ENCODE measurements at places on chromosomes 2 and 18.

- DNase-seq: no peak
Measured at GRCh38 chr18:79868811-79869541, 71.2 kb downstream of the KCNG2 start.

DNA sequence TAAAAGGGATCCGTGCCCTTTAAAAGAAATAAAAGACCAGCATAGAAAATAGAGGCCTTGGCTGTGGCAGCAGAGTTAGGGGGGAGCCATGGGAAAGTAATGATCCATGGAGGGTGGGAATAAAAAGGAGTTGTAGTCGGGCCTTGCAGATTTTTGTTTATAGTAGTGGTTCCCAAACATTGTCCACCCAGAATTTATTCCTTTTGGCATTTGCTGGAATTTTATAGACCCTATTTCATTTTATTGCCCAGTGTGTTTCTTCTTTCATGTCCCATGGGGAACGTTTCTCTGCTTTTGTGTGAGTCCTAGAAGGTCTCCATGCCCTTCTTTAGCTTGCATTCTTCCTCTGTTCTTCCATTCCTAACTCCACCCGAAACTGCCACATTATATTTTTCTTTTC, 222.2 kb downstream of the LTBP1 start:
- DNase-seq: no peak

DNA sequence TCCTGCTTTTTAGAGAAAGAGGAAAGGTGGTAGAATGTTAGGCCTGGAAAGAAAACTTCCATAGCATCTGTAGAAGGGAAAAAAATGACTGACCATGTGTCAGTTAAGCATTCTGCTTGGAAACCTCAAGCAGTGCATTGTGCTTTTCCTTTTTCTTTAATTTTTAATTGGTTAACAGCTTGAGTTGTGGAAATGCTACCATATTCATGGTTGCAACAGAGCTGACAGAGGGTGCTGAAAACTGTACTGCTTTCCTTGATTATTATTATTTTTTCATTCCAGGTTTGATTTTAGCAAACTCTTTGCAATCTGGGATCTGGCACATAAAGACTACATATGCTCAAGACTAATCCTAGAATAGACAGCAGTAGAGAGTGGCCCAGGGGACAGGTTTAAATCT, 404.5 kb downstream of the EPHA4 start:
- no peak for DNase-seq

GRCh38 chr18:12028674-12029073, 47.4 kb downstream of the IMPA2 start:
- no peak for DNase-seq

DNA sequence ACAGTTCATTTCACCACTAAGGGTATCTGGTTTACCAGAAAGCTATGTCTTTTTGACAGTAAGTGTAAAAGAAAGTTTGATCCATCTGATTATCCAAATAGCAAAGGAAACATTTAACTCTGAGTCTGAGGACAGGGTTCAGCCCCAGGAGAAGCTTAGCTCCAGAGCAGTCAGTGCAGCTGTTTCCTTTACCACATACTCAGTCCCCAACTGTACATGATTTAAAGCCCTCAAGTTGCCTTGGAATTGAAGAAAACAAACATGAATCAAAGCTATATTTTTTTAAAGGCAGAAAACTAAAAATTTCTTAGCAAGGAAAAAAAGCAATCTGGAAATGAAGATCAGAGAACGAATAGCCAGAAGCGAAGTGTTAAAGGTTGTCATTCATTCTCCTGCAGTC, 746.0 kb downstream of the METTL4 start:
- no peak for DNase-seq

GRCh38 chr2:240457223-240458043, 22.0 kb downstream of the GPC1 start:
- no peak for DNase-seq

- no peak for DNase-seq
Measured at GRCh38 chr2:203869223-203870042, 1.9 kb downstream of the CTLA4 start.

GRCh38 chr2:235925250-235925919, 242.8 kb downstream of the GBX2 start:
- no peak for DNase-seq

- DNase-seq: no peak
Measured at GRCh38 chr2:54589340-54590215, 133.5 kb downstream of the SPTBN1 start.

DNA sequence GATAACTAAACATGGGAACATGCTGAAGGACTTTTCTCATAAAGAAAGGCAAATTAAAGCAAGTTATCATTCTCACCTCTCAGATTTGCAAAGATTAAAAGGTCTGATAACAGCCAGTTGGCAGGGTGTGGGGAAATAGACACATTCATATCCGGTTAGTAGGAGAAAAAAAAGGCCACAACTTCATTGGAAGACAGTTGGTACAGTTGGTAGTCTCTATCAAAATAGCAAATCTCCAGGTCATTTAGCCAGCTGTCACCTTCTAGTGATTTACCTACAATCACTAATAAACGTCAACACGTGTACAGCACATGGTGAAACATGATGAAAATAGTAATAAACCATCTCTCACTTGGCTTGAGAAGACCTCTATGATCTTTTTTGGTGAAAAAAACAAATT, 16.6 kb downstream of the INPP5D start:
- no peak for DNase-seq

GRCh38 chr2:173547499-173547898, 192.8 kb downstream of the CDCA7 start:
- no peak for DNase-seq

DNA sequence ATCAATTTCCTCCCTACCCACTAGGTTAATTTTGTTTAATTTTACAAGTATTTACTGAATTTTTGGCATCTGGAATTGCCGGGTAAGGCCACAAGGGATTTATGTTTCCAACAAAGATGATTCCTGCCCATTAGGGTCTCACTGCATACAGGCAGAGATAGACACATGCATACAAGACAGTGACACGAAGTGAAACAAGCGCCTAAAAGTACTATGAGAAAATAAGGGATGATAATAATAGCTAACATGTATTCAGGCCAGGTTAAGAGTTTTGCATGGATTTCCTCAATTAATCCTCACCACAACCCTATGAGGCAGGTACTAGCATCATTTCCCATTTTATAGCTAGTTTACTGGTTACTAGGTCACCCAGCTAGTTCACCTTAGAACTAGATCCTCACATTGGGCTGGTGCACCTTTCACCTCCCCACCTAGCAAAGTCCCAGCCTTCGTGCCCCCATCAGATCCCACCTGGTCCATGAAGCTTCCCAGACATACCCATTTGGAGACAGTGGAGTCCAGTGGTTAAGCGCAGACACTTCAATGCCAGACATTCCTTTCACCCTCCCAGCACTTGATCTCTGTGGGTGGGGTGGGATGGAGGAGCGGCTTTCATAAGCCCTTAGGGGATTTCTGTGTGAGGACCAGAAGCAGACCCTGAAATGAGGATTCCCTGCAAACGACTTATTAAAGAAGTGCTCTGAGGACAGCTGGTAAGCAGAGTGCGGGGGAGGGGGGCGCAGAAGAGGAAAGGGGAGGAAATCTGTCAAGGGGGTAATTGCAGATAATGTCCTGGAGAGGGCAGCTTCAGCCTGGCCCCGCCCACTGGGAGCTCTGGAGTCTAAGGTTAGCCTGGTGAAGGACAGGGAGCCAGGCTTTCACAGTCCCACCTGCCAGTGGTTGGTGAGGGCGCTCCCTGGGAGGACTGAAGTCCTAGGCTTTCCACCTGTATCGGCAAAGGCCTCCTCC, 5.8 kb upstream of the DGUOK start:
- no peak for DNase-seq

GRCh38 chr2:69131983-69132675, 119.2 kb downstream of the ANTXR1 start:
- DNase-seq: no peak

DNA sequence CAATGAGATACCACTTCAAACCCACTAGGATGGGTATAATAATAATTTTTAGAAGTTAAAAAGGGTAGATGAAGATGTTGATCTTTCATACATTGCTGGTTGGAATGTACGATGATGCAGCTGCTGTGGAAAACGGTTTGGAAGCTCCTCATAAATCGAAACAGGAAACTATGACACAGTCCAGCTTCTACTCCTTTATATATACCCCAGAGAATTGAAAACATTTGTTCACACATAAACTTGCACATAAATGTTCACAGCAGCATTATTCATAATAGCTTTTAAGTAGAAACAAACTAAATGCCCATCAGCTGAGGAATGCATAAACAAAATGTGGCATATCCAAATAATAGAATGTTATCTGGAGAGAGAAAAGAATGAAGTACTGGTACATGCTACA, 95.0 kb downstream of the STRADB start:
- no peak for DNase-seq

Measured in activated naive CD8-positive, alpha-beta T cell treated with anti-CD3 and anti-CD28 coated beads, Interleukin-2, amount 50 U/mL, for 16 hours (primary cell).